Stimulated activated CD4-positive, alpha-beta T cell treated with anti-CD3 and anti-CD28 coated beads, Interleukin-15, amount 100 ng/mL, for 1 hour (primary cell): ENCODE measurements at places on chromosomes 3 and 15.
A peak's percentile ranks its signal among the peaks of the same experiment; 100 is the strongest.

DNA sequence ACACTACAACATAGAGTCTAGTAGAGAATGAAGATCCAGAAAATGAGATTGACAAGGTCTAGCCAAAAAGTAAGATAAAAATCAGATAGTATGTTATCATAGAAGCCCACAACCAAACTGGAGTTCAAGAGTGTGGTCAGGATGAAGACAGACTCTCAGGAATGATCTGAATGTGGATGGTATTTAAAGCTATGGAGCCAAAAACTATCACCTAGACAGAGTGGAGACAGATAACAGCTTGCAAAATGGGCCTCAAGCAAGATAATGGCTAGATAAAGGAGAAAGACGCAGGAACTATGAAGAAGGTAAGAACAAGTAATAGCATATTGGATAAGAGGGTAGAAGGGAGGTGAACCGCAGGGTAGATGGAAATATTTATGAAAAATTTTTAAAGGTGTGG, 35.4 kb downstream of the ZMAT3 start:
- no peak for DNase-seq

- DNase-seq, result peak; percentile 40
Observed at GRCh38 chr3:112002096-112002971, 3.6 kb downstream of the TAGLN3 start.

GRCh38 chr3:1037631-1038030, 55.2 kb upstream of the CNTN6 start:
- no peak for DNase-seq

GRCh38 chr15:38068626-38069391, 134.4 kb downstream of the TMCO5A start:
- DNase-seq, result no peak

- no peak for DNase-seq
Observed at GRCh38 chr3:55807210-55807609, 320.1 kb upstream of the WNT5A start.

GRCh38 chr15:33068511-33068990, 126.0 kb downstream of the FMN1 start:
- no peak for DNase-seq

DNA sequence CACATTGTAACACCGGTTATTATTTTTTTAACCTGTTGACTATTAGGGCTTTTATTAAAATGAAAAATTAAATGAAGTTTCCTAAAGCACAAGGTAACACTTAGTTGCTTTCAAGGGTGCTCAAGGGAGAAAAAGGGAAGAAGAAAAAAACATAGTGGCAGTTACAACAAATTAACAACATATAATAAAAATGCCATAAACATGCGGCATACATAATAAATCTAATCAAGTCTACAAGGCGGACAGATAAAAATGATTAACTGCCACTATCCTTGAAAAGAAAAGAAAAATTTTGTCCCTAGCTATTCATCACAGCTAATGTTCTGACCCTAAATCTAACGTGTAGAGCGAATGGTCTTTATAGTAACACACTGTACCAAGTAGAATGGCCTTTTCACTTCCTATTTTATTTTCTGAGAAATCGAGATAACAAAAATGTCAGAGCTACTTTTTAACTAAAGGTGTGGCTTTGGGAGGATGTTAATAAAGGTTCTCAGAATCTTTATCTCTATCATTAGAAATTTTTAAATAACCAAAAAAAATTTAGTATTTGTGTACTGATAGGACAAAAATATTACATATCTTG, 194.9 kb downstream of the FOXP1 start:
- DNase-seq, result no peak

DNA sequence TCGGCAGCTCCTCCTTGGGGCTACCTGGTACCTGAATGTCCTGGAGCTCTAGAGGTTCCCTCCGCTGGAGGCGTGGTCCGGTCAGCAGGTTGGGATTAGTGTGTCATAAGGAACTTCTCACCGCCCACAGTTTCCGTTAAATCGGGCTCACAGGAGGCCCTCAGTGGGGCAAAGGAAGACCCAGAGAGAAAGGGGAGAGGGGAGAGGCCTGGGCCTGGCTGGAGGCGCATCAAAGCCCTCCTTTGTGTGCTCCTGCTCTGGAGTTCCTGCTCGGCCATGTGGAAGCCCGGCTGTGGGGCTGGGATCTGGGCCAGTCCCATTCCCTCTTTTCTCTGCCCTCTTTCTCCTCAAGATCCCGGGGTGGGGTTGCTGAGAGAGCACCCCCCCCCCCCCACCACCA, at the start of gene RLBP1:
TSS of gene RLBP1 (minus strand) at position 37 of the 400 bp plus-strand sequence. CDS start 2,604 bp downstream, outside the sequence.
- DNase-seq, result no peak

DNA sequence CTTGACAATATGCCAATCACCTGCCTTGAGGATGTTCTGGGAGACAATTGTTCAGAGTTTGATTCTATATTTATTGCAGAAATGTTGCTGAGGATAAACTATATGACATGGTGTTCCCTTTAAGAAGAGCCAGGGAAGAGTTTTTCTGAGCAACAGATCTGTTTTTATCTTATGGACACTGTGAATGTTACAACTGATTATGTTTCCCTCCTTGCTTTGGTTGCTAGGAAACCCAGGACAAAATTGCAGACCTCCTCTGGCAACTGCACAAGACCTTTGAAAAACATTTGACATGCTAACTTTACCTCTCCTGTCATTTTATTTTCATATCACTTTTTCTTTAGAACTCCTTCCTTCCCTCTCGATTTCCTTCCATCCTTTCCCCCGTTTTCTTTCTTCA, 8.2 kb upstream of the TM6SF1 start:
- no peak for DNase-seq

- peak; percentile 17 for DNase-seq
Observed at GRCh38 chr3:125055331-125055912, 375 bp downstream of the HEG1 start.

GRCh38 chr15:64751464-64751863, 23.9 kb downstream of the RBPMS2 start:
- no peak for DNase-seq

DNA sequence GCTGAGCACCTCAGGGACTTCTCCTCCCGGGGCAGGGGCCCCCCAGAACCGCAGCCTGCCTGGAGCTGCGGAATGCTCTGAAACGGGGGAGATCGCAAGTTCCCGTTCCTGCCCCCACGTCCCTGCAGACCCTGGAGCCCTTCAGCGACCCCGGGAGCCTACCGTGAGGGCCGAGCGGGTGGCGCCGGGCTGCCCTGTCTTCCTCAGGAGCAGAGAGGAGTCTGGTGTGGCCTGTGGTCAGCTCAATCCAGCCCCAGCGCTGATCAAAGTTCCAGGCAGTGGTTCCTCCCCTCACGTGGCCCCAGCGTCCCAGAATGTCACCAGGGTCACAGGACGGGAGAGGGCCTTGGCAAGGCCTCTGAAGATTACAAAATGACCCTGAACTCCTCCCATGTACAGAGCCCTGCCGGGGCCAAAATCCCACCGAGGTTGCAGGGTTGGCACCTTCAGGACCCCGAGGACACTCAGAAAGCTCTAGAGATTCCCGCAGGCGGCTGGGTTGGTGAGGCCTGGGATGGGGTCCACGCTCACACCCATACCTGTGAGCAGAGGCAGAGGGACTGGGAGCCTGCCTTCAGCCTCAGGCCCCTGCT, at the start of gene CPN2:
TSS of gene CPN2 (minus strand) at position 249 of the 593 bp plus-strand sequence. CDS start 8,626 bp downstream, outside the sequence.
- DNase-seq, result no peak

DNA sequence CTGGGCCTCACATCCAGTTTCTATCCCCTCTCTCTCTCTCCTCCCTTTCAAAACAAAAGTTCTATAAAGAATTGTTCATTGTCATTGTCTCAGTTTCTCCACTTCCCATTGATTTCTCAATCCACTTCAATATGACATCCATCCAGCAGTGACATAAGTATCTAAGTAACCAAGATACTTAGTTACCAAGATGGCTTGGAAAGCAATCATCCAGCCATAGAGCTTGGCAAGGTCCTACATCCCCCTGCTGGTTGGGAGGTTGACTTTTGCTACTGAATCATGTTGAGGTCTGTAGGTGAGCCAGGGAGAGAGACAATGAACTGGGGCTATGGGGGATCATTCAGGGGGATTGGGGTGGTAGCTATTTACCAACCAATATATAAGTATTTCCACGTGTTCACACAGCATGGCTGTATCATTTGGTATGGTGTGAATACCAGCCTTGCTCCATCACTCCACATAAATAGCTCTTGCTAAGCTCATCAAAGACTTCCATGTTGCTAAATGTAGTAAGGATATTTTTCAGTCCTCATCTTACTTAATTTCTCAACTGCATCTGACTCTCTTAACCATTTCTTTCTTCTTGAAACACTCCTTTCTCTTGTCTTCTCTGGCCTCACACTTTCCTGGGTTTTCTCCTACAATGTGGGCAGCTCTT, 58.8 kb upstream of the NTRK3 start:
- no peak for DNase-seq
